A673 (cell line): ENCODE measurements at places on chromosomes 1 and 21.
A peak's percentile ranks its signal among the peaks of the same experiment; 100 is the strongest.

- H3K36me3 ChIP-seq, result no peaks in the 10 kb centered on the region
- peaks cover 13% of the 10 kb centered on the region for H3K27me3 ChIP-seq
- DNase-seq, result peak; percentile 19
Measured at GRCh38 chr1:37391211-37392011, 83.0 kb upstream of the ZC3H12A start.

DNA sequence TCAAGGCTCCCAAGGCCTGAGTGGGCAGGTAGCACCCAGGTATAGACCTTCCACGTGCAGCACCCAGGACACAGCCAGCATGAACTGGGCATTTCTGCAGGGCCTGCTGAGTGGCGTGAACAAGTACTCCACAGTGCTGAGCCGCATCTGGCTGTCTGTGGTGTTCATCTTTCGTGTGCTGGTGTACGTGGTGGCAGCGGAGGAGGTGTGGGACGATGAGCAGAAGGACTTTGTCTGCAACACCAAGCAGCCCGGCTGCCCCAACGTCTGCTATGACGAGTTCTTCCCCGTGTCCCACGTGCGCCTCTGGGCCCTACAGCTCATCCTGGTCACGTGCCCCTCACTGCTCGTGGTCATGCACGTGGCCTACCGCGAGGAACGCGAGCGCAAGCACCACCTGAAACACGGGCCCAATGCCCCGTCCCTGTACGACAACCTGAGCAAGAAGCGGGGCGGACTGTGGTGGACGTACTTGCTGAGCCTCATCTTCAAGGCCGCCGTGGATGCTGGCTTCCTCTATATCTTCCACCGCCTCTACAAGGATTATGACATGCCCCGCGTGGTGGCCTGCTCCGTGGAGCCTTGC, 1.7 kb downstream of the GJB4 start:
- H3K4me3 ChIP-seq, result no peak overlapping the region
- peaks cover 4% of the 10 kb centered on the region for H3K27me3 ChIP-seq
- no peaks in the 10 kb centered on the region for H3K36me3 ChIP-seq
- DNase-seq, result no peak
- H3K4me1 ChIP-seq, result no peaks in the 10 kb centered on the region

DNA sequence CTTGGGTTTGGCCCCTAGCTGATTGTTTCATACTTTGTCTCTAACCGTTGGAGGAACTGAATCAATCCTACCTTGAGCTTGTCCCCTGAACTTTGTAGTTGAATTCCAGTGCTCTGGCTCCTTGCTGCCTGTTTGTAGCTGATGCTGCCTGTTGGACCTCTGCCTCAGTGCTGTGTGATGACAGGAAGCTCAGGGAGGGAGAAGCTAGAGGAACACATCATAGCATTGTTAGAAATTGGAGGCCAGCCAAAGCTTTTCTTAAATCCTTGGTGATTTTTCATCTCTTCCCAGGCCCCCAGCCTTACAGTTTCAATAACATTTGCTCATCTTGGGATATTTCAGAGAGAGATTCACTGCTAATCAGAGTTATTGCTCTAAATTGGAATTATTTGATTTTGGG, 34.0 kb downstream of the MACF1 start:
- no peaks in the 10 kb centered on the region for H3K27me3 ChIP-seq
- H3K4me3 ChIP-seq, result no peak overlapping the region
- no peak overlapping the region for H3K27ac ChIP-seq
- peak; percentile 77 for DNase-seq
- H3K36me3 ChIP-seq, result no peaks in the 10 kb centered on the region

DNA sequence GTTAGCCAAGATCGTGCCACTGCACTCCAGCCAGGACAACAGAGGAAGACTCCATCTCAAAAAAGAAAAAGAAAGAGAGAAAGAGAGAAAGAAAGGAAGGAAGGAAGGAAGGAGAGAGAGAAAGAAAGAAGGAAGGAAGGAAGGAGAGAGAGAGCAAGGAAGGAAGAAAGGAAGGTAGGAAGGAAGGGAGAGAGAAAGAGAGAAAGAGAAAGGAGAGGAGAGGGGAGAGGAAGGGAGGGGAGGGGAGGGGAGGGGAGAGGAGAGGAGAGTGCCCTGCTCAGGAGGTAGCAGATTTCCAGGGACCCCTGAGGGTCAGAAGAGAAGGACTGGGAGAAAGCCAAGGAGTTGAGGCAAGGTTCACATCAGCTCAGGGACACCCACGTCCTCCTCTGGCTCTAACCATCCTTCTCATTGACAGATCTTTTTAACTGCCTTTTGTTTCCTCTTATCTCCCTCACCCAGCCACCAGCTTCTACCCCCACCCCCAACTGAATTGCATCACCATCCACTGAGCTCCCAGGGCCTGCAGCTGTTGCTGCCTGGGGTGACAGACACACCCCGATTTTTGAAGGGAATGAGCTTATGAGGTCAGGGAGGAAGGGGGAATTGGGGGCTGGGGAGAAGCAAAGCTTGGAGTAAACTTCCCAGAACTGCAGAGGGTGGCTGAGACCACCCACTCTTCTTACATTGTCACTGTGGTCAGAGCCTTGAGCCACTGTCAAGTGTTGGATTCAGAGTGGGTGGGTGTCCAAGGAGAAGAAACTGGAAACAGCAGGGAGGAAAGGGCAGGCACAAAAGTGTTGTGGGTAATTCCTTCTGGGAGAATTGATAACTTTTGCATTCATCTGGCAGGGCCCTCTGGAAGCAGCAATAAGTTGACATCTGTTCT, 91.6 kb downstream of the GLUL start:
- H3K36me3 ChIP-seq, result no peaks in the 10 kb centered on the region
- H3K4me3 ChIP-seq, result no peak overlapping the region
- DNase-seq, result peak; percentile 54
- H3K27me3 ChIP-seq, result no peaks in the 10 kb centered on the region
- peak overlapping the region; percentile 14 for H3K27ac ChIP-seq
- peaks cover 11% of the 10 kb centered on the region for H3K4me1 ChIP-seq
